ENCODE measurements at places on chromosomes 3 and 15.

- no peak for DNase-seq
Measured at GRCh38 chr3:129834580-129834979, 58.9 kb downstream of the TMCC1 start.

DNA sequence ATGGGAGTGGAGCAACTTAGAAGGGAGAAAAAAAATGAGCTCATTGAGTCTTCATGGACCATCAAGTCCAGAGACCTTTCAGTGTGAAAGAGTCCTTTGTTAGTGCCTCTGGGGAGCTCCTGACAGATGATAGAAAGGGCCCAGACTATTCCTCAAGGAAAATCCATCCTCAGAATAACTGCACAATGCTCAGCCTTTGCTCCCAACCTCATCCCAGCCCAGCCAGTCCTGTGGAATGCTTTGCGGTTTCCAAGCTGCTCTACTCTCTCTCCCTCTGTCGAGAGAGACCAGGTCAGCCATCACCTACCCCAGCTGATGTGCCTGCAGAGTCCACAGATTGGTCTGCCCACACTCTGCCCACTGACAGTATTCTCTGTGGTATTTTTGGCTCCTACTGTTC, 406.2 kb downstream of the MFSD1 start:
- no peak for DNase-seq

DNA sequence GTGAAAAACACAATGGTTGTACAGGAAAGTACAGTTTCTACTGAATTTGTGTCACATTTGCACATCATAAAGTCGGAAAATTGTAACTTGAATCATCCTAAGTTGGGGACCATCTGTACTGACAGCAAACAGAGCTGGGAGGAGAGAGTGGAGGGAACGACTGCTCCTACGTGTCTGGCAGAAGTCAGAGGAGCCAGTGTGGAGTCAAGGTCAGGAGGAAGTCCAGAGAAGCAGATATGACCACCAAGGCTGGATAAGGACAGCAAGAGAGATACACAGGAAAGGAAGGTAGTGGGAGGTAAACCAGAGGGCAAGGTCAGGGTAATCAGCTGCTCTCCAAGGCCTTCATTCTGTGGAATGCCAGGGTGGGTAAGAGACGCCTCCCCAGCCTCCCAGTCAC, 2.7 kb upstream of the CILP start:
- no peak for DNase-seq

GRCh38 chr3:21331321-21331720, 419.7 kb downstream of the ZNF385D start:
- DNase-seq: no peak

- DNase-seq: no peak
Measured at GRCh38 chr15:38660738-38661137, 96.1 kb upstream of the RASGRP1 start.

GRCh38 chr3:32626631-32627030, 56.0 kb upstream of the DYNC1LI1 start:
- no peak for DNase-seq

GRCh38 chr3:20589275-20589674, 403.3 kb upstream of the SGO1 start:
- DNase-seq: no peak

- DNase-seq: no peak
Measured at GRCh38 chr3:193803288-193803687, 210.3 kb downstream of the OPA1 start.

GRCh38 chr3:71503525-71504249, 79.8 kb downstream of the FOXP1 start:
- peak; percentile 4 for DNase-seq

DNA sequence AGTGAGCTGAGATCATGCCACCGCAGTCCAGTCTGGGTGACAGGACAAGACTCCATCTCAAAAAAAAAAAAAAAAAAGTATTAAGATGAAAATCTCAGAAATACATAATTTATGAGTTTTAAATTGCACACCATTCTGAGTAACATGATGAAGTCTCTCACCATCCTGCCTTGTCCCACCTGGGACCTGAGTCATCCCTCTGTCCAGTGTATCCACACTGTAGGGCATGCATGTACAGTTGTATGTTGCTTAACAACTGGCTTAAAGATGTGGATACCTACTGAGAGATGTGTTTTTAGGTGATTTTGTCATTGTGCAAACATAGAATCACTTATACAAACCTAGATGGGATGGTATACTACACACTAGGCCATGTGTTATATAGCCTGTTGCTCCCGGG, 17.1 kb downstream of the ASB14 start:
- DNase-seq: no peak

- no peak for DNase-seq
Measured at GRCh38 chr15:65189102-65189740, 4.1 kb upstream of the CLPX start.

- DNase-seq: peak; percentile 77
Measured at GRCh38 chr15:84748274-84749110, at the start of gene ZNF592. Gene ZNF592, plus strand, starts transcription at chr15:84748592. Its CDS starts 34,084 bp downstream, at chr15:84782676.

DNA sequence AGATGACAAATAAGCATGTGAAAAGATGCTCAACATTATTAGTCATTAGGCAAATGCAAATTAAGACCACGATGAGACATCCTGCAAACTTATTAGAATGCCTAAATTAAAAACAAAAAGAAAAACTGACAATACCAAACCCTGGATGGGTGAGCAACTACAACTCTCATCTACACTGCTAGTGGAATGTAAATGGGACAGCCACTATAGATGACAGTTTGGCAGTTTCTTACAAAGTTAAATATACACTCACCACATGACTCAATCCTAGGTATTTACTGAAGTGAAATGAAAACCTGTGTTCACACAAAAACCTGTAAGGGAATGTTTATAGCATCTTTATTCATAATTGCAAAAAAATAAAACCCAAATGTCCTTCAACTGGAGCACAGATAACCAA, 74.7 kb downstream of the NPTN start:
- DNase-seq: no peak

GRCh38 chr3:117439812-117440211, 730.2 kb downstream of the TUSC7 start:
- DNase-seq: no peak

DNA sequence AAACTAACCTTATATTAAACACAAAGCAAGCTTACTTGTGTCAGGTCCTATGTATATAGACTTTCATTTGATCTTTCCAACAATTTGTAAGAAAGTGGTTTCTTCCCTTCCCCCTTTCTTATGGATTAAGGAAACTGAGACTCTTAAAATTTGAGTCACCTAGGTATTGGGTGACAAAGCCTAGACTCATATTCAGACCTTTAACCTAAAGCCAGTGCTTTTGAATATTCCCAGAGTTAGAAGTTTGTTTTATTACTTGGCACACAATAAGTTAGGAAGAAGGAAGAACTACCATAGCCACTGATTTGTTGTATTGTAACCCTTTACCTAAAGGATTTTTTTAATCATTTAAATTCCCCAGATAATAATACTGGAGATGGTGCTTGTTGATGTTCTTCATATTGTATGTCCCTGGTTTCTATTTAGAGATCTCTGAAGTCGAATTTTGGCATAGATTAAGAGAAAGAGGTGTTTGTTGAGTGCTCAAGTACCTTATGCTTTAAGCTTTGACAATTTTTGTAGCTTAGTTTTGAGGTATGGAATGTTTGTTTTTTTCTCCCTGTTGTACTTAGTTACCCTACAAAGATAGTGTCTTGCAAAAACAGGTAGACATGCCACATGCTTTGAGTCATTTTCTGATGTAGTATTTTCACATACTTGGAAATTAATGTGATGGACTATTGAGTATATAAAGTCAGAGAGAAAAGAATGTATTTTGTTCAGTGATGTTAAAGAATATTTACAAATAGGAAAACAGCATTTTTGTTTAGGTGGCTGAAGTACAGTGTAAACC, 11.2 kb downstream of the TSC22D2 start:
- DNase-seq: no peak

DNA sequence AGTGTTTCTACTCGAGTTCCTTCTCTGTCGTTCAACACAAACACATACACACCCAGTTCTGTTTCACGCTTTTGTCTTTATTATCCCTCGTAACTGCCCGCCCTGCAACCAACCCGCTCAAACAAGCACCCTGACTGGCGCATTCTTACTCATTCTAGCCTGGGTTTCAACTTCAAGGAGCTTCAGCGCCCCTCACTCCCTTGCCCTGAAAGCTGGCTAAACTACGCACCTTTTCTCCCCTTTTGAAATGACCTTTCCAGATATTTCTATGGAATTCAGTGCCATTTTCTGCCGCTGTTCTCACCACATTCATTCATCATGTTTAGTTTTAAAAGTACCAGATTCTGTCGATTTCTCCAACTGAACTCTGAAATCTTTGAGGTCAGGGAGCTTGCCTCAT, 653 bp upstream of the MFSD1 start:
- no peak for DNase-seq

GRCh38 chr3:17057321-17057720, 172.6 kb downstream of the PLCL2 start:
- DNase-seq: no peak

- DNase-seq: no peak
Measured at GRCh38 chr15:45386420-45386819, 8.1 kb upstream of the GATM start.

DNA sequence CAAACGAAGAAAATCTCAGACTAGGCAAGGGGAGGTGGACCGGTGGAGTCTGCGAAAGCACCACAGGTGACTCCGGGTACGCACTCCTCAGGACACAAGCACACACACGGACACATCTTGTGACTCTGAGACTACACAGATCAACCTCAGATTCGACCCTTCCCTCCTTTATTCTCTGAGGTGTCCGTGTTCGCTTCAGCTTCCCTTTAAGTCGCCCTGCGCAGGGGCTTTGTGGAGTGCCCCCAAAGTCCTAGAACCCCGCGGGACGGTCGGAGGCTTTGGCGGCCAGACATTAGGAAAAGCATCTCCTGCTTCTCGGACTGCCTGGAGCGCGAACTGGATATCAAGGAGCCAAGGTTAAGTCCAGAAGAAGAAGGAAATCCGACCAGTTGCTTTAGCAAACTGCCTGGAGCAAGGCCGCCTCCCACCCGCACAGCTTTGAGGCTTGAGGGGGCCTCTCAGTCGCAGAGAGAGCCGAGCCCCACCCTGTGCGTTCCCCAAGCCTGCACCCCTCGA, 730 bp downstream of the DGKG start:
- DNase-seq: no peak

DNA sequence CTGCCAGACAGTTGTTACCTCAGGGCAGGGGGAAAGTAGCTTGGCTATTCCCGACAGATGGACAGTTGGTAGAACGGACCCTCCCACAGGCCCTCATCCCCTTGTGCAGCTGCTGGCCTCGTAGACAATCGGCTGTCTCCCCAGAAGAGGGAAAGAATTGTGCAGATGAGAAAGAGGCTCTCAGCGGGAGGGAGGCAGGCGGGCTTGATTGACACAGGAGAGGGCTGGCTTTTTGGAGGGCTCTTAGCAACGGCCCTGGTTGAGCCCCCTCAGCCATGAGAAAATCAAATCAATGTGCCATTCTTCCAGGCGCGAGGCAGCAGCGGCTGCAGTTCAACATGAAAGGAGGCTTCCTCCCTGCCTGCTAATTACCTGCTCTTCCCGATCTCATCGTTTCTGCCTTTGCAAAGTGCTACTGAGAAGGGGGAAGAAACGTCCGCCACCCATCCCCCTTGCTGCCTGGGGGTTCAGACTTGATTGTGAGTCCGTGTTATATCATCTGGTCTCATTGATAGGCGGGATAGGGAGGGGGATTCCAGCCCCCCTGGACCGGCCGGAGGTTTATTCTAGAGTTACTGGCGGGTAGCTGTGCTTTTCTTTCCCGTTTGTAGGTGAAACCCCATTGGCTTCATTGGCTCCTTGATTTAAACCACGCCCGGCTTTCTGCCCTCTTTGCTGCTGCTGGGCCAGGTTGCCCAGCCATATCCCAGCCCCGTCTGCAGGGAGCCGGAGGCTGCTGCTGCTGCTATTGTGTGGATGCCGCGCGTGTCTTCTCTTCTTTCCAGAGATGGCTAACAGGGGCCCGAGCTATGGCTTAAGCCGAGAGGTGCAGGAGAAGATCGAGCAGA, at the start of gene TAGLN3:
TSS of gene TAGLN3 (plus strand) at position 287 of the 848 bp plus-strand sequence. CDS start at position 788, 501 bp downstream.
- no peak for DNase-seq

GRCh38 chr3:138881233-138881632, 46.5 kb upstream of the PIK3CB start:
- DNase-seq: no peak

GRCh38 chr3:77001062-77001701, 38.7 kb upstream of the ROBO2 start:
- no peak for DNase-seq

DNA sequence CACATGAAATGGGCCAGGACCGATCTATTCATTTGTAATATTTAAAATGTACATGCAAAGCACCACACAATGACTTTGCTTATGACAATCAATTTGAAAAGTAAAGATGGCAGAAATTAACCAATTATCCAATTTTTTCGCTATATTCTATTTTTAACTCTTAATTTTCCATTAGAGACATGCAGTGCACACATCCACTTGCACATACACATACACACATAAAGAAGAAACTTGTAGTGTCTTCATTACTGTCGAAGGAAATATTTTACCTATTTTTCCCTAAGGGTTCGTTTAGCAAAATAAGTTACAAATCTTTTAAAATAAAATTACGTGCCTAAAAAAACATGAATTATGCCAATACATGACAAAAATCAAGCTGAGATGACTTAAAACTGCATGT, 194.3 kb upstream of the MDFIC2 start:
- no peak for DNase-seq

DNA sequence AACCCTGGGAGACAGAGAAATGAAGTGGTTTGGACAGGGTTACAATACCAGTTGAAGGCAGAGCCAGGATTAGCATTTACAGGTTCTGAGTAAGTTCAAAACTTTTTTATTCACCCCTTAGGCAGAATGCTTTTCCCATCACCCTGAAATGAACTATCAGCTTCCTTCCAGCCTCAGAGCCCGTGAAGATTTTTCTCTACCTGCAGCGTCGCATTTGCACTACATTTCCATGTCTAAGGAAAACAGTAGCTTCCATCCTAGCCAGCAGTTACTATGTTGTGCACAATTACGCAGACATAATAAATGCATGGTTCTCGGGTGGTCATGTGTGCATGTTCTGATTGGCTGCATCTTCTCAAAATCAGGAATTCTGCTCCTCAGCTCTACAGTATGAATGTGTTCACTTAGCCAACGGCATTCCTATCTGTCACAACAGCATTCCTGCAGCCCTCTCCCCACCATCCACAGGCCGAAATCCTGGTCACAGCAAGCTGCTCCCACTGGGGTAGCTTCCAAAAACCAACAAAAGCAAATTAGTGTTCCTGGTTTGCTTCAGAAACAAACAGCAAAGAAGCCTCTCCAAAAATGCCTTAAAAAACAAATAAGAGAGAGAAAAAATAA, 510.8 kb upstream of the SEMA6D start:
- DNase-seq: no peak

DNA sequence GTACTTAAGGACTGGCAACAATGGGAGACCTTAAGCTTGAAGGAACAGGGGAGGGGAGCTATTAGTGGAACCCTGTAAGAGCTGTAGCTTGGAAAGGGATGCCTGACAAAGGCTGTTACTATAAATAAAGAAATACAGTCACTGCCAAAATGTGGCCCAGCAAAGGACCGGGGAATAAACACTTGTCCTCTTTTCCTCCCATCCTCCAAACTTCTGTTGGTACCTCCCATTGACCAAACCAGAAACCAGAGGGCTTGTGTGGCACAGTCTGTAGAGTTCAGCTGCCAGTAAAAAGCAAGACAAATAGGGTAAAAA, 25.1 kb upstream of the TCF12 start:
- no peak for DNase-seq
